ENCODE measurements at places on chromosomes 12 and 14.

DNA sequence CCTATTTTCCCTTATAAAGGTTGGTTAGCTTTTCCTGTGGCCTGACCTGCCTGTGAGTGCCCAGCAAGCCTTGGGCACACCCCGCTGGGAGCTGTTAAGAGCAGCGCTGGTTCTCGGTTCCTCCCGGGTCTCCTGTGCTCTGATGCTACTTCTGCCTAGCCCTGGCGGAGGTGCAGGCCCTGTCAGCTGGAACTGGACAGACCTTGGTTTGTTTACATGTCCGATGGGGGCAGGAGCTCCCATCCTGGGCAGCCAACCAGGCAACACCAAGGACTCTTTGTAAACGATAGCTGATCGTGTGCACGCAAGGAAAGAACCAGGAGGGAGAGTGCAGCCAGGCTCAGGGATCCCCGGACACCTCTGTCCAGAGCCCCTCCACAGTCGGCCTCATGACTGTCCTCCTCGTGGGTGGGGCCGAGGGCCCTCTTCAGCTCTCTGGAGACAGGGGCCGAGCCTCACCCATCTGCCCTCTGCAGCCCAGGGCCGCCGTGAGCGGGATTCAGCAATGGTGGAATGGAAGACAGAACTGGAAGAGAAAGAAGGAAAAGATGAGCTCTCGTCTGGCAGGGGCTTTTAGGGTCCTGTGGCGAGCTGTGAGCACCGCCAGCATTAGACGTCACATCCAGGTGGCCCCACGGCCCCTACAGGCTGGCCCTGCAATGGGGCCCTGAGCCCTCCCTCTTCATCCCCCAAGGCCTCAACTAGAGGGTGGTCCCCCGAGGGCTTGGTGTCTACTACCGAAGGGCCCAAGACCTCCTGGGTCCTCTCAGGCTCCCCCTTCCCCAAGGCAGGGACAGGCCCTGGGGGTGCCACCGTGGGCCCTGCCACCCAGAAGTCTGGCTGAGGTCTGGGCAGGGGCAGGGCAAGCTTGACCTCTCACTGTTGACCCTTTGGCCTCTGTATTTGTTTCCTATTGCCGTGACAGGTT lies 12.3 kb downstream of the TNFAIP2 start:
- no peak for DNase-seq

GRCh38 chr12:131331148-131331750 lies 377.5 kb downstream of the ADGRD1 start:
- no peak for DNase-seq

DNA sequence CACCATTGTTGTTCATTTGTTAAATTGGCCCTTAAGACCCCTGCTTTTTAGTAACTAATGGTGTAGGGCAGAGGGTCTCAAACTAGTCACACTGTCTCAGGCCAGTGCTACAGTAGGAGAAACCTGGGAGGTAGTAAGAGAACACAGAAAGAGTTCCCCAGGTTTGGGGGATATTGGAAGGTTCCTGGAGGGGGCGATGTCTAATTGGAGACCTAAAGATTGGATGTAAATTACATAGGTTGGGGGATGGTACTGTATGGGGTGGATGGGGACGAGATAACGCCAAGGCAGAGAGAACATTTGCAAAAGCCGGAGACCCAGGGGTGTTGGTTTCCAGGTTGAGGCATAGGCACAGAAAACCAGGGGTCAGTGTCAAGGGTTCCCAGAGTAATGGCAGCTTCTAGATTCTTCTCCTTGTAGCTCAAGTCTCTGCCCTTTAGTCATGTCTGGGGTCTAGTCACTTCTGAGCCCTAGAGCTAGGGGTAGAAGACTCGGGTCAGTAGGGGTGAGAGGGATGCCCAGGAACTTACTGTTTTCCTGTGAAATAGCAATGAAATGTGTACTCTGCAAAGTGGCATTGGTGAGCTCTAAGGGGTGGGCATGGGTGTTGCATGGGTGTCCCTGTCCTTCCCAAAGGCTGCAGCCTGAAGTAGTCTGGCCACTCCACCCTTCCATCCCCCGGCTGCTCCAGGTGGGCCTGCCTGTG lies 21.8 kb downstream of the PLEKHG3 start:
- DNase-seq: no peak

GRCh38 chr12:92505254-92506231 lies 197.2 kb upstream of the PLEKHG7 start:
- DNase-seq: peak; percentile 64

GRCh38 chr12:6312529-6313325 lies 2.2 kb downstream of the PLEKHG6 start:
- no peak for DNase-seq

DNA sequence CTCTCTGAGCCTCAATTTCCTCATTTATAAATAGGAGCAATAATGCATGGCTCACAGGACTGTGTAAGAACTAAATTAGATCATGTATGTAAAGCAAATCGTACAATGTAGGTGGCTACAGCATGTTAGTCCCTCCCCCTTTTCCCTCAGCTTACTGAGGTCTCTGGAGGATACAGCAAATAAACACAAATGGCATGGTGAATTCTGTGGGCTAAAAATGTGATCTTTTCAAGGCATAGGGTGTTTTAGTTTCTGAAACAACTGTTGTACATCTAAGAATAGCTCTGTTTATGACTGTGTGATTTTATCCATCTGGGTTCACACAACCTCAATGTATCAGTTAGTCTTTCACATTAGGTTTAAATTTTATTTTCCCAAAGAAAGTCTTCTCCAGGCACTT lies 121.2 kb upstream of the PLEKHG7 start:
- no peak for DNase-seq

DNA sequence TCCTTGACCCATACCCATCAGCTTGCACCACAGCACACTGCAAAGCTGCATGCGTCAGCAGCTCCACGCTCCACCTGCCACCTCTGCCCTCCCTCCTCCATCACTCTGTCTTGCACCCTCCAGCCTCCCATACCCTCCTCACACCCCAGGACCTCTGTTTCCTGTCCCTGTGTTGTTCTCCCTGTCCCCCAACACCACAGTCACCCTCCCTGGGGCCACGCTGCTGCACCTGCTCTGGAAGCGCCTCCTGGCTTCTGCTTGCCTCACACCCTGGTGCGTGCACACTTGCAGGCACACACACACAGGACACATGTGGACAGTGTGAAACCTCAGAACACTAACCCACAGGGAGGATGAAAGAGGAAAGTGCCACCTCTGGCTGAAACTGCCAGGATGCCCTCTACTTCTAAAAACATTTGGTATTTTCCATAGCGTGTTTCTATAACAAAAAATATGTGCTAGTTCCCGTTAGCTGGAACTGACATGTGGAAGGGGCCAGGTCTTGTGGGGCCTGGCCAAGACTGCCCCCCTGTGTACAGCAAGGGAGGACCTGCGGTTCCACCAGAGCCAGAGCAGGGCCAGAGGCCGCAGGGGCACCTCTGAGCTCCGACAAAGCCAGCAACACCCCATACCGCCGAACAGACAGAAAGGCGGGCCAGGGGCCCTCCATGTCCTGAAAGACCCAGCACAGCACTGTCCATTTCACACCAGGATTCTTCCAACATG lies 10.0 kb downstream of the BRF1 start:
- DNase-seq: no peak

GRCh38 chr12:106179086-106179485 lies 40.3 kb upstream of the NUAK1 start:
- DNase-seq: no peak

DNA sequence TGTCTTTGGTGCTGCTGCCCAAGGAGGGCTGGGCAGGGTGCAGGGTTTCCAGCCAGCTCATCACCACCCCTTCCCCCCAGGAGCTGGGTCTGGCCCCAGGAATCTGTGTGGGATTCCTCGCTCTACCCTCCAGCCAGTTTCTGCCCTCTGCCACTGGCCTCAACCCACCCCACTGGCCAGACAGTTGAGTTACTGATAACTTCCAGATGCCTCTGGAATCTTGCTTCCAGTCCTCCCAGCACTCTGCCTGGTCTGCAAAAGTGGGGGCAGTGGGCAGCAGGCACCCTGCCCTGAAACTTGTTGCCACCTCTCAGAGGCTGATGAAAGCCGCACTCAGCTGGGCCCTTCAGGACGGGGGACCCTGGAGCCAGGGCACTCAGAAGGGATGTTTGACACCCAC lies 20.1 kb upstream of the TBX3 start:
- DNase-seq: no peak

- peak; percentile 83 for DNase-seq
These were observed 8.3 kb downstream of the PLD4 start for GRCh38 chr14:104932676-104933631.

DNA sequence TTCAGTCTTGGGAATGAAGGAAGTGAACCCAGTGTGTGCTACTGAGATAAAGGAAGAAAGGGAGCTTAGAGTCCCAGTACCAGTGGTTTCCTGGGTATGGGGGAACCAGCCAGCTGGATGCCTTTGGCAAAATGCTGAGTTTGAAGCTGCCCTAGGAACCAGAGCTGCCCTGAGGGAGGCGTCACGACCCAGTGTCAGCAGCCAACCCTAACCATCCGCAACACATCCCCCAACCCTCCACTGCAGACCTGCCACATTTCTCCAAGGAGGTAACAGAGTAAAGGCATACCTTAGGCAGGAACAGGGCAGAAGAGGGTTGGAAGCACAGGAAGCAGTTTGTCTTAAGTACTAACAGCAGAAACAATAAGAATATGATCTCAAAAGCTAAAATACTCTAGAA lies 28.6 kb downstream of the PRDM4 start:
- DNase-seq: no peak

- DNase-seq: no peak
These were observed 28.5 kb upstream of the GALNT16 start for GRCh38 chr14:69231486-69231885.

GRCh38 chr12:75706786-75707605 lies 195.6 kb upstream of the KRR1 start:
- DNase-seq: no peak

DNA sequence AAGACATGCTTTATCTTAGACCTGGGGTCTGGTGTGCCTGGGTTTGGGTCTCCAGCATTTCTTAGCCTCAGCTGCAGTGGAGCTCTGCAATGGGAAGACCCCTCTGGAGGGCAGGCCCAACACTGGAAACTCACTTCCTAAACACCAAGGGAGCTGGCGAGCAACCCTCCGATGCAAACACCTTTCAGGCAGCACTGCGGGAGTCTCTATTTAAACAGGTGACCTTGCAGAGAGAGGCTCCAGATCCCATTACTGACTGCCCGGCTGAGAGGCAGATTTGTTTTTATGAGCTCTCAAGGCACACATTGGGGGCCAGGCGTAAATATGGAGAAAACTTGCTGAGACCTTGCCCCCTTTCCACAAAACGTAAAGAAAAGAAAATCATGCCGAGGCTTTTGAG lies 195.5 kb downstream of the PAX9 start:
- no peak for DNase-seq

DNA sequence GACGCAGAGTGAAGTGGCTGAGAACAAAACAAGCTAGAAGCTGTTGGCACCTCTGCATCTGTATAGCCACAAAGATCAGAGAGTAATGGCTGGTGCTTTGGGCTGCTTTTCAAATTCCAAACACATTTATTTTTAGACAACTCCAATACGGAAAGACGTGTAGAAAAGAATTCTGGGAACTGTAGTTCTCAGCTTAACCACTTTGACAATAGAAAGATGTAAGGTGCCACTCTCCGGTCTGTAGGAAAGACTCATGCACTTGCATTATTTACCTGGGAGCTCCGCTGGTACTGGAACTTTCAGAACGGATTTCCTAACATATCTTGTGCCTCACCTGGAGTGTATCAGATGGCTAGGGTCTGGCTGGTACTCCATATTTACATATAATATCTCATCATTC lies 1.8 kb upstream of the OR4K2 start:
- DNase-seq: no peak

GRCh38 chr12:112539221-112539620 lies 120.5 kb downstream of the PTPN11 start:
- no peak for DNase-seq

DNA sequence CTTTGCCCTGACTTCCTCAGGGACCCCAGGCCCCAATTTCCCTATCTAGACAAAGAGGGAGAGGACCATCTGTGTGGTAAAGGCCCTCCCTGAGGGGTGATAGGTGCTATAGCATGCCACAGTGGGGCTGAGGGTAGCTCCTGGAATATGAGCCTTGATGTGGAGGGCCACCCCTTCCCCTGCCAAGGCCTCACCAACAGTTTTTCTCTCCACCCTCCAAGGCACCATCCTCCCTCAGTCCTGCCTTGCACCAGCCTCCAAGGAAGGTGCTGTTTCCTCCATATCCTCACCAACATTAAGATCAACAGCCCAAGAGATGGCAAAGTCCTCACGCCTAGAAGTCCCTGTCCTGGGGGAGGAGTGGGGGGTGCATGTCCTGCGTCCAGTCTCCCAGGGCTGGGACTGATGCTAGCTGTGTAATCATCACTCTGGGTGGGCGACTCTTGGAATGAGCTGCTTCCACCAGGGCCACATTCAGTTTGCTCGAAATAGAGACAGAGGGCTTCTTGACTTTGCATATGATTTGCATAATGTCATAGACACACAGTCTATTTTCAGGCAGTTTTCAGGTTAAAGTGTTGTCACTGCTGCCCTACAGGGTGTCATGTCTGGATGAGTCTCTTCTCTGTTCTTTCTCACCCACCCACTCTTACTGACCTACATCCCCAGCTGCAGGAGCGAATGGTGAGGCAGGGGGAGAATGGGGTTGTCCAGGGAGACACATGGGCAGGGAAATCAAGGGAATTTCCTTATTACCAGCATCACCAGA lies 17.4 kb downstream of the ACVRL1 start:
- no peak for DNase-seq

- DNase-seq: no peak
These were observed 236.3 kb downstream of the GALC start for GRCh38 chr14:87756661-87757060.

GRCh38 chr12:4700621-4701026 lies 19.6 kb upstream of the GALNT8 start:
- no peak for DNase-seq

- DNase-seq: no peak
These were observed 49.2 kb downstream of the LIN52 start for GRCh38 chr14:74133833-74134481.

DNA sequence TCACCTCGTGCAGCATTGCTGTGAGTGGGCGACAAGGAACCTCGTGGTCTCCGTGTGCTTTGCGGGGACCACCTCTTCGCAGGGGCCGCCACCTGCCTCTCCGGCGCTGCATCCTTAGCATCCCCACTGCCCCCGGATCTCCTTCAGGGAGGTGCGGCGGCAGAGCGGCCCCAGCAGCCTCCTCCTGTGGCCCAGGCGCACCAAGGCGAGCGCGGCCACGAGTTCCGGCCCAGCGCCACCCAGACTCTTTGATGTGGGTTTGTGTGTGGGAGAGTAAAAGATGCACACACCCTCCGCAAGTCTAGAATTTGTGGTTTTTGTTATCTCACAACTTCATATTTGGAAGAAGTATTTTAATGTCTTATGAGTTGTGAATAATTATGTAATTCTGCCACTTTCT lies 118.8 kb upstream of the DIO3 start:
- DNase-seq: peak; percentile 58

DNA sequence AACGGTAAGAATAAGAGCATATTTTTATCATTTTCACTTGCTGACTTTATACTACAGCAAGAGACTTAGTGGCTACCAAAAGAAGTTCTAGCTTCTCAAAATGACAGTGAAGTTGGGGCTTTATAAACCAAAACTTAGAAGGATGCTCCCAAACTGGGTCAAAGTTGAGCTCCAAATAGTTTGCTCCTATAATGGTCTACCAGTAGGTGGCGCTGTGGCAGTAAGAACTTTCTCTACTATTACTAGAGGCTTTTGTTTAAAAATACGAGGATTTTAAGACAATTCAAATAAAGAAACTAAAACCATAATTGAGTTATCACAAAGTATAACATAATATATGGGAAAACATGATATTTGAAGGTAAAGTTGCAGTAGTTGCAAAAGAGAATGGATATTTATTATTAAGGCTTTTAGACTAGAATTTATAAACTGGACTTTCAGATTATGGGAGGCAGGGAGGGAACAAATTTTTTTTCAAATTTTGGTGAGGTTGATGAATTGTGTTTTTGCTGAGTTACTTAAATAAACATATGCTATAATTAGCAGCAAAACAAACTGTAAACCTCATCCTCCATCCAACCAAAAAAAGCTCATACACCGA lies 75.0 kb downstream of the TGFB3 start:
- DNase-seq: peak; percentile 50

All from stimulated activated naive CD4-positive, alpha-beta T cell treated with Interleukin-2 at 50 U/mL for 16 hours (primary cell).